ENCODE measurements at places on chromosomes 3 and 15. TPM values are rescaled to one million over a fixed set of nuclear protein-coding genes. Genes with fewer than 3 reads are reported as not detected.
A peak's percentile ranks its signal among the peaks of the same experiment; 100 is the strongest.

DNA sequence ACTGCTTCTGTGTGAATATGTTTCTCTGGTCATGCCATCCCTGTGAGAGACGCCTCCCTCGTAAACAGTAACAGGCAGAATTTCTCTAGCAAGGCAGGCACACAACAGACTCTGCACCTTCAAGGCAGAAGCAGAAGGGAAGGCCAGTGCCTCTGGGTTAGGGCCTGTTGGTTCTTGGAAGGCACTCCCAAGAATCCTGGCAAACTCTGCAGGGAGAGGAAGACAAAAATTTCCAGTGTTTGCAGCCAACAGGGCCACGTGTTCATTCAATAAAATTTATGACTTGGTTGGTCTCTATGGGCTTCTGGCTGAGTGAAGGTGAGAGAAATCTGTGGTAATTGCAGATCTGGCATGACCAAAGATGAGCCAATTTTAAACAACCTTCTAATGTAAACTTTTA is 39.3 kb downstream of the NFKBIZ start:
- DNase-seq, result no peak

SELENOT gene
- 92.7 TPM for total RNA-seq

DNA sequence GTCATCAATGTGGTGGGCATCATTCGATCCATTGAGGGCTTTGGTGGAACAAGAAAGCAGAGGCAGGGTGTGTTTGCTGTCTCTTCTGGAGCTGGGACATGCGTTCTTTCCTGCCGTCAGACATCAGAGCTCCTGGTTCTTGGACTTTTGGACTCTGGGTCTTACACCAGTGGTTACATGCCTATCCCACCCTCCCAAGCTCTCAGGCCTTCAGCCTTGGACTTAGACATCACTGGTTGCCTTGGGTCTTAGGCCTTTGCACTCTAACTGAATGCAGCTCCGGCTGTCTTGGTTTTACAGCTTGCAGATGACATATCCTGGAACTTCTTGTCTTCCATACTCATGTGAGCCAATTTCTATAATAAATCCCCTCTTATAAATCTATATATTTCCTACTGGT is 8.1 kb upstream of the MASP1 start:
- DNase-seq, result no peak

DNA sequence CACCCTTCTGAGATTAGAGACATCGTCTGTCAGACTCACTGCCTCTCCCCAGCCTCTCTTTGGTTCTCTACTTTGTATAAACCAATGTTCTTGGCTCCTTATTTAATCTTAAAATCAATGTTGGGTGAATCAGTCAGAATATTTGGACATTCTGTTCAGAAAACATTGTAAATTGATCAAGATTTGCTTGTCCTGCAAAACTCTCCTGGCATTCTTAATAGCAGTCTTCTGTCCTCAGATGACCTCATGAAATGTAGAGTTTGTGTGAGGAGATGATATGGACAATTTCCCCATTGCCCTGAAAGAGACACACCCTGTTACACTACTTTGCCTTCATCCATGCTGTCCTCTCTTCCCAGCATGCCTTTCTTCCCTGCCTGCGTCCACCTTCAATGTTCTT is 33.6 kb downstream of the CD200R1L start:
- DNase-seq, result no peak

DNA sequence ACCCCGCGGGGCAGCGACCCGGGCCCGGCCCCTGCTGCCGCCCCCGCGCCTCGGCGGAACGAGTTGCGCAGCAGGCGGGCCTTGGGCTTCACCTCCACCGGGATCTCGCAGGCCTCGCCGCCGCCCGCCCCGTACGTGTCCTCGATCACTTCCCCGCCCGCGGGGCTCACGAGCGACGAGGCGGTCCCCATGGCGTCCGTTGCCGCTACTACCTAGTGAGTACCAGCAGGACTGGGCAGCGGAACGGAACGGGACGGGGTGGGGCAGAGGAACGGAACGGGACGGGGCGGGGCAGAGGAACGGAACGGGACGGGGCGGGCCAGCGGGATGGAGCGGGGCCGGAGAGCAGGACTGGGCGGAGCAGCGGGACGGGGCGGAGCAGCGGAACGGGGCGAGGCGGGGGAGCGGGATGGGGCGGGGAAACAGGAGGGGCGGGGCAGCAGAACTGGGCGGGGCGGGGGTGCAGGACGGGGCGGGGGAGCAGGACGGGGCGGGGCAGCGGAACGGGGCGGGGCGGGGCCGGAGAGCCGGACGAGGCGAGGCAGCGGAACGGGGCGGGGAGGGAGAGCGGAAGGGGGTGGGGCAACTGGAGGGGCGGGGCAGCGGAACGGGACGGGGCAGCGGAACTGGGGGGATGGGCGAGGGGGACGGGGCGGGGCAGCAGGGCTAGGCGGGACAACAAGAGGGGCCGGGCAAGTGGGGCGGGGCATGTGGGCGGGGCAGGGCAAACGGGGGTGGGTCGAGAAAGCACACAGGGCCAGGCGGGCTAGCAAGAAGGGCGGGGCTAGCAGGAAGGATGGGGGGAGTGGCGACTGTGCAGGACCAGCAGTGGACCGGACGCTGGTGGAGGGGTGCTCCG is at the start of gene NPHP3:
Gene NPHP3, minus strand, starts transcription at position 245 of the 859 bp plus-strand sequence. Its CDS starts 54 bp downstream, at position 191.
- DNase-seq, result peak; percentile 95

XCR1 gene
- 13.9 TPM for total RNA-seq

GRCh38 chr3:106814231-106814630 is 563.0 kb upstream of the CCDC54 start:
- no peak for DNase-seq

DNA sequence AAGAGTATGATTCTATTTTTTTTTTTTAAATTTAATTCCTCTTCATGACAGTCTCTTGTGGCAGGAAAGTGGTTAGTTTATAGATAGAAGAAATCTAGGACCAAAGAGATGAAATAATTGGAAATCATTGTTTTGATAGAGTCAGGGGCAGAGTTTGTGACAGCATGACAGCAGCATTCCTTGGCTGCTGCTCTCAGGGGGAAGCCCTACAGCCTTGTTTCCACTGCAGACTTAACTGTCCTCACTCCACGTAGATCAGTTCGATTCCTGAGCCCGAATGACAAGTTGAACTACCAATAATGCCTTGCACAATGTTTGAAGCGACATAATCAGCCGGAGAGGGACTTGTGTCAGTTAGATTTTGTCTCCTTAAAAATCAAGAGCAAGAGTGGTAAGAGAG is 189.0 kb upstream of the ICE2 start:
- no peak for DNase-seq

TRIM42 gene
- total RNA-seq, result not detected

DNA sequence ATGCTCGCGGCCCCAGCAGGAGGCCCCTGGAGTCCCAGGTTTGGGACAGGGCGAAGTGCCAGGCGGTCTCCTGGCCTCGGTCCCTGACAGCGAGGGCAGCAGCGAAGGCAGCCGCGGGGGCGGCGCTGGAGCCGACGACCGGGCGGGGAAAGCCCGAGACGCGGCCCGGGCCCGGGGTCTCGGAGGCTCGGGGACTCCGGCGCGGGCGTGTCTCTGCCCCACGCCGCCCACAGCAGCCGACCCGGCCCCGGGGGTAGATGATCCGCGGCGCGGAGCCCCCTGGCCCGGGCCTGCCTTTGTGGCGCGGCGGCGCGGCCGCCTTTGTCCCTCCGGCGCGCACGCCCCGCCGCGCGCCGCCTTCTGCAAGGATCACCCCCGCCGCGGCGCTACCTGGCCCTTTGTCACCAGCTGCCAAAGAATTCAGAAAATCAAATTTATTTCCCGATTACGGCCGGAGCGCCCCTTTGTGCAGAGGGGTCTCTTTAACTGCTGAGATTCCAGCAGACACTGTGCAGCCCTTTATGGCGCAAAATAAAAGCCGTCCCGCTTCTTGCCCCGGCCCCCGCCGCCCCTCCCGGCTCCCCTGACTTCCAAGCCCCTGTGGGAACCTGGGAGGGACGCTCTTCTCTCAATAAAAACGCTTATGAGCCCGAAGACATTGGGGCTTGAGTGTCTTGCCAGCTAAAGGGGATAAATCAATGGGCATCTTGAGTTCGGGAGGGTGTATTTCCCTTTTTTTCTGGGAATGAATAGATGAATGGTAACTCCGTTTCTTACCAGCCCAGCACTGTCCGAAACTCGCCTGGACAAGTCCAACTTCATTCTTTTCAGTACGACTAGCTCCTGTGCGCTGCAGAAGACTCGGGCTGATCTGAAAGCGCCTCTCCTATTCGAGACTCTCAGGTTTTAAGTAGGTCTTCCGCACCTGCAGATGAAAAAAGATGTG is 68.4 kb downstream of the HES1 start:
- DNase-seq, result no peak

ASTE1 gene
- 11.4 TPM for total RNA-seq

ERICH6 gene
- total RNA-seq, result not detected

ZBBX gene
- total RNA-seq, result 1.0 TPM

DNA sequence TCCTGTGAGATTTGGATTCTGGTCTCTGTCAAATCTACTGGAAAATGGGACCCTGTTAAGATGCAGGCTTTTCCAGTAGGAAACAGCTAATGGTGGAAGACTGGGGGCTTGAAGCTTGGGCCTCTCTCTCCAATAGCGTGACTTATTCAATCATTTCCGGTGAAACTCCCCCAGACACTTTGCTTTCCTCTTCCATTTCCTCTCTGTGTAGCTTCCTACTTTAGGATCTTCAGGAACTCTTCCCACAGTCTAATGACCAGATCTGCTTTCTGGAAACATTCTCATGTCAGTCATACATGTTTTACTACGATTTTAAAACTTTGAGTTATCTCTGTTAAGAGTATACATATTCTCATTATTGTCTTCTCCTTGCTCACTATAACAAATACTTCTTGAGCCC is 28.0 kb upstream of the TPRG1 start:
- no peak for DNase-seq

DNA sequence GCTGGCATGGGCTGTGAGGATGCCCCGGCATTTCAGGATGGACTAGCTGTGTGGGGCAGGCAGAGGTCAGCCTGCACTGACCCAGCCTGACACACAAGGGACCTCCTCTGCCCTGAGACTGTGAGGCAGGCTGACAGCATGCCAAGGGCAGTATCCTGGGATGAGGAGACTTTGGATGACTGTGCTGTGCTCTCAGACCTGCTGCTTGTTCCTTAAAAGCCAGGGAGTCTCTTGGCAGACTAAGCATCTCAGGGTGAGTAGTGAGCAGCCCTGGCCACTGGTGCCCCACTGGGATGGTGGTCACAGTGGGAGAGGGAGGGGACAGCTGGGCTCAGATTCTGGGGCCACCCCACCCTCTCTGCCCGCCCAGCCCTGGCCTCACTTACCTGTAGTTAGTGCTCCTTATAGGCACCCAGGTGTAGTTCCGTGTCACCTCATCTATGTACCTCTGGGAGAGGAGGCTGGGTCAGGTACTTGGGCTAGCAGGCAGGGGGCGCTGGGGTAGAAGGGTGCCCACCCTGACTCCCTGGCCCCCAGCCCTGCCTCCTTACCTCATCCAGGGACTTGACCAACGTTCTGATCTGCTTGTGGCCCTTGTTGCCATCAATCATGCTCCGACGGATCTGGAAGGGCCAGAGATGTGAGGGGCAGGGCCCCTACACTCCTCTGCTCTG is 16.1 kb upstream of the TMEM115 start:
- no peak for DNase-seq

- no peak for DNase-seq
Measured at GRCh38 chr3:167409611-167410010, 29.5 kb upstream of the ZBBX start.

ADAMTS9 gene
- 13.6 TPM for total RNA-seq

STRIT1 gene
- total RNA-seq, result not detected

DNA sequence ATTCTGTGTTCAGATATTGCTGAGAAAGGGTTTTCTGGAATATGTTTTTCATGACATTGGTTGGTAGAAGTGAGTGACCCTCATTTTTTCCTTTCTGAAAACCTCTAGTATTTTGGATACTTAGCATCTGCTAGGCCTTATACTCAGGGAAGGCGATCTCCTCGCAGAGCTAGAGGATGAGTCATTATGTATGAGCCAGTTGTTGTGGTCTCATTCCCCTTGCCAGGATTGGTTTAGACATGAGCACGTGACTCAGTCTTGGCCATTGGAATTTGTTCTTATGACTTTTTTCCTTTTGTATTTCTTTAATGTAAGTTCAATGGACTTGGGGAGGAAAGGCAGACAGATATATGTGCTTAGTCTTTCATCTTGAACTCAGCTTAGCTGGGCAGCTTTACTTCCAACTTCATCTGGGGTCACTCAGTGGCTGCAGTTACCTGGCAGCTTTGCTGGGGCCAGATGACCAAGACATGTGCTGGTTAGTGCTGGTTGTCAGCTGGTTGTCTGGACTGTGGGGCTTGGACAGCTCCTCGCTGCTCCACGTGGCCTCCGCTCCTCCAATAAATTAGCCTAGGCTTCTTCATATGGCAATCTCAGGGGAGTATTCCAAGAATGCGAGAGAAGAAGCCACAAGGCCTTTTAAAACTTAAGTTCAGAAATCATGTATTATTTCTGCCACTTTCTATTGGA is 207.5 kb downstream of the IL20RB start:
- no peak for DNase-seq

DNA sequence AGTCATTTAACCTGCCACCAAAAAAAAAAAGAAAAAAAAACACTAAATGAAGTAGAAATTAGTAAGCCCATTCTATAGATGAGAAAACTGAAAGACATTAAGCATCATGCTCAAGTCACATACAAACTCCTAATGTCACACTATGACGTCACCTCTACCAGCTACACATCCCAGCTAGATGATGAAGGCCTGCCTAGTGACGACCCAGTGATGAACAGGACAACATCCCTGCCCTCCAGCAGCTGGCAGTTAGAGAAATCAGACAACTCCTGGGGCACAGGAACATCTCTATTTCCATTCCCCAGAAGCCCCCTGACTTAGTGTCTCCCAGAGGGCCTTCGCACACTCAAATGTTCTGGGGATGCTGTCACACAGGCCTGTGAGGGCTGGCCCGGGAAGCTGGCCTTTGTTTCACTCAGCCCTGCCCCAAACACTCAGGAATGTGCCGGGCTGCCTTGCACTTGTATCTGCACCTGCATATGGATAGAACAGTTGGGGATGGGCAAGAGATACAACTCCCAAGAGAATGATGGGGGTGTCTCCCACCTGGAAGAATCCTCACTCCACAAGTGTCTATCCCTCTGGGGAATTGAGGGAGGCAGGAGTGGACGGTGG is 7.0 kb upstream of the HAPLN3 start:
- DNase-seq, result no peak

ILDR1 gene
- total RNA-seq, result 6.4 TPM

CAPN3 gene
- total RNA-seq, result 12.3 TPM

DNA sequence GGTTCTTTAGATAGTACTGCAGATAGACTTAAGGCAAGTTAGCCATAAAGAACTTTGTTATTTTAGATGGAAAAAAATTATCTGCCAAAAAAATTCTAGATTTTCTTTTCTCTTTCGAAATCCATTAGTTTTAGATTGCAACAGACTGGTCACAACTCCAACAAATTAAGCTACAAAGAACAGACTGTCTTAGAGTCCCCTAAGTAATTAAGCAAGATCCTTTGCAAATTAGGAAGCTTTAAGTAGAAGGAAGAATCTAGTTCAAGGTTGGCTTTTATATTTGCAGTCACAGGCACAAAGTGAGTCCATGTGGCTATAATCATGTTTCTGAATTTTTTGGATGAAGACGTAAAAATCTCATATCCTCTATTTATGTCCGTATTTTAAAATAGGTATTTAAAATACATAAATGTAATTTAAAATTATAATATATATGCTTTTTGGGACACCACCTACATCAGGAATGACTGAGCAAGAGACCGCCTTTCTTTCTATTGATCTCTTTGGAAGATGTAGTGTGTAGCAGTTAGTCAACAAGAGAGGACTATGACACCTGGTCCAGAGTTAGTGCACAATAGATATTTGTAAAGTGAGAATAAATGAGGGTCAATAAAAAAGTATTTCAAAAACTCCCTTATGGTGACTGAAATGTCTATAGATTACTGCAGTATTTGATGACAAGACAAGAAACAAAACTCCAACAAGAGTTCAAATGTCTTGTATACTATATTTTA is 34.4 kb downstream of the TMEM45A start:
- no peak for DNase-seq

HACD2 gene
- 30.4 TPM for total RNA-seq
